ENCODE measurements at places on chromosomes 5 and 9.
A peak's percentile ranks its signal among the peaks of the same experiment; 100 is the strongest.

DNA sequence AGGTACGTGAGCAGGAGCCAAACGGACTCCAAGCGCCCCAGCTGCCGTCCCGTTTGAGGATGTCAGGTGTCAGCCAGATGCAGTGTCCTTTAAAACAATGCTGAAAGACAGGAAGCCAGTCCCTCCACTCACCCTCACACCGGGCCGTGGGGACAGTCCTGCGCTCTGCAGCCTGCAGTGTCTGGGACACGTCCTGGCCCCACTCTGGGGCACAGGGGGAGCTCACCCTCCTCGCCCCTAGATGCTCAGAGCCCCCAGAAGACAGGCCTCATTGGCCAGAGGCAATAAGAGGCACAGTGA, 79.7 kb downstream of the ZNF354C start:
- no peak for DNase-seq

DNA sequence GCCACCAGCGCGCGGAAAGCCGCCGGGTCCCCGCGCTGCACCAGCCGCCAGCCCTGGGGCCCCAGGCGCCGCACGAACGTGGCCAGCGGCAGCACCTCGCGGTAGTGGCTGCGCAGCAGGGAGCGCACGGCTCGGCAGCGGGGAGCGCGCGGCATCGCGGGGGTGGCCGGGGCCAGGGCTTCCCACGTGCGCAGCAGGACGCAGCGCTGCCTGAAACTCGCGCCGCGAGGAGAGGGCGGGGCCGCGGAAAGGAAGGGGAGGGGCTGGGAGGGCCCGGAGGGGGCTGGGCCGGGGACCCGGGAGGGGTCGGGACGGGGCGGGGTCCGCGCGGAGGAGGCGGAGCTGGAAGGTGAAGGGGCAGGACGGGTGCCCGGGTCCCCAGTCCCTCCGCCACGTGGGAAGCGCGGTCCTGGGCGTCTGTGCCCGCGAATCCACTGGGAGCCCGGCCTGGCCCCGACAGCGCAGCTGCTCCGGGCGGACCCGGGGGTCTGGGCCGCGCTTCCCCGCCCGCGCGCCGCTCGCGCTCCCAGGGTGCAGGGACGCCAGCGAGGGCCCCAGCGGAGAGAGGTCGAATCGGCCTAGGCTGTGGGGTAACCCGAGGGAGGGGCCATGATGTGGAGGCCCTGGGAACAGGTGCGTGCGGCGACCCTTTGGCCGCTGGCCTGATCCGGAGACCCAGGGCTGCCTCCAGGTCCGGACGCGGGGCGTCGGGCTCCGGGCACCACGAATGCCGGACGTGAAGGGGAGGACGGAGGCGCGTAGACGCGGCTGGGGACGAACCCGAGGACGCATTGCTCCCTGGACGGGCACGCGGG, at the start of gene TERT:
Gene TERT (minus strand): TSS at position 234 of the 815 bp plus-strand sequence. CDS start 79 bp downstream, at position 155.
- peak; percentile 92 for DNase-seq

DNA sequence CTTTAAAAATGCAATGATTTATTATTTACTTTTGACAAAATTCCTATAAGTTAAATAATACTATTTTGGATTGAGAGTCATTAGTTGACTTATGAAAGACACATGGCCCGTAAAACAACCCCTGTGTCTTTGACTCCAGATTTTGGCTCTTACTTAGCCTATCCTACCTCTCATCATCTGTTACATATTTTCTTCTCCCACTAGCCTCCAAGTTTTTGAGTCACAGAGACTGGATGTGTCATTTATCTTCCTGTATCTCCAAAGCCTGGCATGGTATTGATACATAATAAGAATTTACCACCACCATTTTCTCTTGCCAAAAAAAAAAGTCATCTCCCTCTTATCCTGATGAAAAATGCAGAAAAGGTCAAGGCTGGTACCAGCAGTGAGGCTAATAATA, 99.9 kb downstream of the GABRB2 start:
- DNase-seq, result no peak

GRCh38 chr5:149298842-149299404, 27.3 kb downstream of the AFAP1L1 start:
- DNase-seq, result no peak

- DNase-seq, result no peak
Observed at GRCh38 chr5:6090079-6090654, 288.2 kb downstream of the MED10 start.

All from Karpas-422 (cell line).